Left ventricle myocardium superior (tissue), 1 donor: ENCODE measurements at places on chromosomes 5 and 9.

GRCh38 chr9:125446561-125447094, 185.0 kb downstream of the GAPVD1 start:
- DNase-seq = no peak

DNA sequence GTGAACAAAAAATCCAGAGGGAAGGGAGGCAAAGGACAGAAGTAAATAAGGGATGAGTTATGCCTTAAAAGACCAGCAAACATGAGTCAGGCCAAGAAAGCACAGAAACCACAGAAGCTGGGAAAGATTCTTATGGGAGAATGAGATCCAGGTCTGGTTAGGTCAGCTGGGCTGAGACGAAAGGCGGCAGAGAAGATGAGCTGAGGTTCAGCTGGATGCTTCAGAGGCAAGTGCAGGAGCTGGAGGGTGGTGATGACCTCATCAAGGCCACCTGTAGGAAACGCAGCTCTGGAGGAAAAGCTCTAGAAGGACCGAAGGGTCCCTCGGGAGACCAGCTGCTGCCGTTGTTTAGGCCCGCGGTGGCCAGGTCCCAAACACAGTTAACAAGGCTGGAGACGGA, 152.0 kb downstream of the MYO10 start:
- DNase-seq = no peak

GRCh38 chr9:118652912-118653311, 716.3 kb downstream of the BRINP1 start:
- DNase-seq = no peak

DNA sequence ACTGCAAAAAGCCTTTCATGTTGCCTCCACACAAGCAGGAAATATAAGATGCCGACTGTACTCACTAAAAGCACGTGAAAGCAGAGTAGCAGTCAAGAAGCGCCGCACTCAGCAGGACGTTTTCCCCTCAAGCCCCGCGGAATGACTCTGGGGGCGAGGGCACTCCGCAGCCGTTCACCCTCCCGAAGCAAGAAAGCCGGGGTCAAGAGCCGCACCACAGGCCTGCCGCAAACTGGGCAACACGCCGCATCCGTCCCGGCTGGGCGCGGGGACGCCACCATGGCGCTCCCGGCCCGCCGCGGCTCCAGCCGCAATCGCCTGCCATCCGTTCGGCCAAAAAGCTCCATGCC, 364 bp downstream of the RPS6 start:
- no peak for DNase-seq

- DNase-seq = no peak
Measured at GRCh38 chr9:114837923-114838322, 32.1 kb upstream of the TNFSF15 start.

DNA sequence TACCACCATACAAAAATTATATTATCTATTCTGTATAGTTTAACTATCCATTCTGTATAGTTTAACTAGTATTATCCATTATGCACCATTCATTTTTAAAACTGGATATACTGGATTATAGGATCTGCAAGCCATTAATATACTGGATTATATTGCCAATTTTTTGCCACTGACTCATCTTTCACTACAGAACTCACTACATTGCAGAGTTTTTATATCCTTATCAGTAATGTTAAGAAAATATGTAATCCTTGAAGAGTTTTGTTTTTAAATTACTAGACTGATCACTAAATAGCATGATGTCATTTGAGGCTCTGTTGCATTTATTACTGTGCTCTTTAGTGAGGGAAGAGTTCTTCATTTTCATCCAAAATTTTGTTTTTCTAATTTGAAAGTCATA, 109.8 kb upstream of the SNX2 start:
- no peak for DNase-seq
